Body of pancreas (tissue), 4 donors: ENCODE measurements at places on chromosomes 3 and 15.

DNA sequence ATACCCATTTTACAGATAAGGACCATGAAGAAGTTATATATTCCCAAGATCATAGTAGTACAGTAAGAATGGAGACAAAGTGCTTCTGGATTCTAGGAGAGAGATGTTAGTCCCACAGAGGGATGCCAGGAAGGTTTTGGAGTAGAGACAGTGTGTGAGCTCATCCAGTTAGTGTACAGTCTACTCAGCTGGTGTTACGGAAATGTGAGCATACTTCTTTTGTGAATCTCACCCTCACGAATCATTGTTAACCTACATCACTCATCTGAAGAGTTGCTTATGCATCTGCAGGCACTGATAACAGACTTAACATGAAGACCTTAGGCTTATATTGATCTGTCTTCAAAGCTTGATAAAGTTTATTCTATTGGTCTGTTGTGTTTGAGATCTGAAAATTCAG, 106.6 kb upstream of the PTPRG start:
- no peak for DNase-seq
- no peak overlapping the region for H3K4me3 ChIP-seq

DNA sequence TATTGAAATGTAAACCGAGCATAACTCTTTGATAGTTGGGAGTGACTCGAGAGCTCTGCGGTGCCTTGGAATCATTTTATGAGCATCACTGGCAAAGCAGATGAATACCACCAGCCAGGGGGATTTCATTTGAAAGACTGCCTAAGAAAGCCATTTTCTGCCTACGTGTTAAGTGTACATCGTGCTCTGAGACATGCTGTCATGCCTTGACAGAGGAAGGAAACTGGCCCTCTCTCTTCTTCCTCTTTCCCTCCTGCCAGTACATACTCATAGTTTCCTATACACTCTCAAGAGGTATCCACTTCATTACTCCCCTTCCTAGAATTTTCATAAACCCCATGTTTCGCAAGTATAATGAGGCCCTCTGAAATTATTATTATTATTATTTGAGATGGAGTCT, 8.8 kb downstream of the BCL2A1 start:
- H3K4me1 ChIP-seq, result no peaks in the 10 kb centered on the region
- DNase-seq, result peak; percentile 26
- no peaks in the 10 kb centered on the region for H3K27me3 ChIP-seq
- no peak overlapping the region for H3K27ac ChIP-seq

DNA sequence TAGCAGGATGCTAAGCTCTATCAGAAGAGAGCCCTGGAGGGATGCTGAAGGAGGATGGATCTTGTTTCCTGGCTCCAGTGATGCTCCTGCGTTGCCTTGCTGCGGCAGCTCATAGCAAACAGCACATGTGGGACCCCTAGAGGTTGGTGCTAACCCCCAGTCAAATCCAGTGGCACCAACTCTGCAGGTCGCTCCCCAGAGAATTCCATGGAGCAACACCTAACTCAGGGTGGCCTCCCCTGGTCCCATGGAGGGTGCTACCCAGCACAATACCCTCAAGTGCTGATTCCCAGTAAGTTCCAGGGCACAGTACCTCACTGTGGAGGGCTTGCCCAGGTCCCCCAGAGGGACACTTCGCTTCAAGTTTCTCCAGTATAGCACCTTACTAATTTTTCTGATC, 231.2 kb downstream of the NEK10 start:
- H3K27me3 ChIP-seq, result no peaks in the 10 kb centered on the region
- DNase-seq, result no peak
- H3K27ac ChIP-seq, result no peak overlapping the region
- H3K36me3 ChIP-seq, result no peaks in the 10 kb centered on the region

- DNase-seq, result no peak
- no peaks in the 10 kb centered on the region for H3K36me3 ChIP-seq
- H3K27me3 ChIP-seq, result no peaks in the 10 kb centered on the region
- H3K4me1 ChIP-seq, result no peaks in the 10 kb centered on the region
These were observed 24.2 kb downstream of the SH3GL3 start for GRCh38 chr15:83471307-83471866.

DNA sequence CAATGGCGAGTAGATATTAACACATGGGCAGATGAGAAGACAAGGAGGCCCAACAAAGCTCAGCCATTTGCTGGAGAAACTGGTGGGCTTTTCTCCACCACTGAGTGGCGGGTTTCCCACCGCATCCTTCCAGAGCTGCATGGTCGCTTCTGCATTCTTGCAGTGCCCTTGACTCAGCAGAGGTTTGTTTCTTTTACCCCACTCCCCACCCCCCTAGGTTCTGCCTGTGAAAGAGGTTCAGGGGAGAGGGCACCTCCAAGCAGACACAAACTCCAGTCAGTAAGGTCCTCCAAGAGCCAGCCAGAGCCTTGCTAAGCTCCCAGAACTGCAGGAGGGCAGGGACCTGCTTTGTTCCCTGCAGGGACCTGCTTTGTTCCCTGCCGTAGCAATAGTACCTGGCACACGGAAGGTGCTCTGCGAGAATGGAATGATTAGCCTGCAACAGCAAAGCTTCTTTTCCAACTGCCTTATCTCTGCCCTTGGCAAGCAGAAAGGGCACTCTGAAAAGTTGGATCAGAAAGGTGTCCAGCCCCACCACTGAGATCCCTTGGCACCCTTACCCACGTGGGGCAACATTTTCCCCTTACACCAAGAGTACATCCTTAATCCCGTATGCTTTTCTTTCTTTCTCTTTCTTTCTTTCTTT, 1.4 kb downstream of the PAQR5 start:
- DNase-seq, result peak; percentile 46
- H3K36me3 ChIP-seq, result no peaks in the 10 kb centered on the region
- H3K4me1 ChIP-seq, result peaks cover 52% of the 10 kb centered on the region

- H3K36me3 ChIP-seq, result no peaks in the 10 kb centered on the region
- no peak overlapping the region for H3K4me3 ChIP-seq
These were observed 36.2 kb downstream of the PPCDC start for GRCh38 chr15:75059607-75060006.

GRCh38 chr3:119790369-119790768, 8.5 kb downstream of the NR1I2 start:
- no peaks in the 10 kb centered on the region for H3K27me3 ChIP-seq
- H3K36me3 ChIP-seq, result no peaks in the 10 kb centered on the region
- H3K4me3 ChIP-seq, result no peak overlapping the region
- no peak for DNase-seq
- H3K27ac ChIP-seq, result no peak overlapping the region

DNA sequence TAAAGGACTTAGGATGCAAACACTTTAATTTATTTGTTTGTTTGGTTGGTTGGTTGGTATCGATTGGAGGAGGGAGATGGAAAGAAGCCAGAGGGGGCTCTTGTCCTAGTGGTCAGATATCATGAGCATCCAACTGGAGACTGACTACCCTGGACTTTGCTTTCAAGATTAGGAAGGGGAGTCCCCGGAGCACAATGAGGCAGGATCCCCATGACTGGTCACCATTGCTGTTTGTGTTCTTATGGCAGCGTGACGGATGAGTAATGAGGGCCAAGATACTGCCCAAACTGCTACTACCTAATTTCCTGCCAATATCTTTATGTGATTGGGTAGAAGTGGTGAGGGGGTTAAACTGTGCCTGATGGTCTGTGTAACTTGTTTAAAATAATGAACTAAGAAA, 354.6 kb upstream of the ROPN1 start:
- no peak for DNase-seq
- H3K27ac ChIP-seq, result no peak overlapping the region
- H3K36me3 ChIP-seq, result no peaks in the 10 kb centered on the region

DNA sequence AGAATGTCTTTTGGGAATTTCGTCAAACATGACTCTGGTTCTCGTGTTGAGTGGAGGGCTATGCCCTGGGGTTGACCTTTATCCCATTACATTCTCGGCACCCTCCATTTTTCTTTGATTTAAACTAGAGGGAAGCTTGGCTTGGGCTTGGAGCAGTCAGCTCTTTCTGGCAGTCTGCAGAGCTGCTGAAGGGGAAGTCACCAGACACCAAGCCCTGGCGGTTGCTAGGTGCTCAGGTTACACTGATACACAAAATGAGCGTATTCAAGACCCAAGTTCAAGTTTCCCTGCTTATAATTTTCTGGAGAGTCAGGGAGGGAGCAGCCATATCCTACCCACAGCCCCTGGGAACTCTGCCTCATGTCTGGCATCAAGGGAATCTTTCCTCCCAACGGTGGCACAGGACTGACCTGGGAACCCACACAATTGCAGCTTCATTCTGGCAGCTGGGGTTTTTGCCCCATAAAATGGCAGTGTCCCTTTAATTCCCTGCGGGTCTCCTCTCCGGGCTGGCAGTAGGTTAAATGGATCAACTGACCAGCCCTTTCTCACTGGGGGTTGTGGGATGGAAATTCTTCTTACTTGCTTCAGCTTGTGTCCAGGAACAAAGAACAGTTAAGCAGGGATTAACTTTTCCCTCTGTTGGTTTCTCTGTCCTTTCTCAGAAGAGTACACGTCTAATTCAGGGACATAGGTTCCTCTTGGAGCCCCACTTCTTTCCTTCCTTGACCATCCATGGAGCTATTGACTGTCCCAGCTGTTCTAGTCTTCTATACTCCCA, 110.0 kb upstream of the DLG1 start:
- H3K27me3 ChIP-seq, result no peaks in the 10 kb centered on the region
- H3K4me1 ChIP-seq, result no peaks in the 10 kb centered on the region
- H3K36me3 ChIP-seq, result no peaks in the 10 kb centered on the region

DNA sequence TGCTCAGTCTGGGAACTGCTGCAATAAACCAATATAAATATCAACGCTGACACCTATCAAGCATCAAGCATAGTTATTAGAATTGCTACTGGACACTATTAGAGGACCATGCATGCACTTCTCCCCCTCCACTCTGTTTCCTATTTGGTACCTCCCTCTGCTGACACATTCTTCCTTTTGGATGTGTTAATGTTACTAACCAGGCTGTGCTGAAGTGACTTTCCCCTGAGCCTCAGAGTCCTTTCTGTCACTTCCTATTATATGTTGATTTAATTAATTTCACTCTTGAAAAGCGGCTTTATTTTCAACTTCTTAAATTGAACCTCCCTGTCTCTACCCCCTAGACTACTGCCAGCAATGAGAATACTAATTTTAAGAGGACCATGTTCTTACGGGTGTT, 379.1 kb downstream of the MCTP2 start:
- no peak for DNase-seq
- H3K4me3 ChIP-seq, result no peak overlapping the region

GRCh38 chr15:63473007-63473748, 31.2 kb upstream of the USP3 start:
- H3K4me3 ChIP-seq, result no peak overlapping the region
- no peaks in the 10 kb centered on the region for H3K27me3 ChIP-seq
- peak overlapping the region; percentile 71 for H3K27ac ChIP-seq
- H3K36me3 ChIP-seq, result no peaks in the 10 kb centered on the region
- no peak for DNase-seq

GRCh38 chr3:187445356-187445755, 77.2 kb downstream of the RTP4 start:
- H3K27me3 ChIP-seq, result no peaks in the 10 kb centered on the region
- no peak overlapping the region for H3K4me3 ChIP-seq
- no peak overlapping the region for H3K27ac ChIP-seq

GRCh38 chr3:63168179-63168578, 109.9 kb upstream of the SYNPR start:
- no peaks in the 10 kb centered on the region for H3K4me1 ChIP-seq
- no peak for DNase-seq
- H3K27me3 ChIP-seq, result no peaks in the 10 kb centered on the region
- no peak overlapping the region for H3K27ac ChIP-seq
- H3K36me3 ChIP-seq, result no peaks in the 10 kb centered on the region

- H3K4me3 ChIP-seq, result no peak overlapping the region
- H3K36me3 ChIP-seq, result no peaks in the 10 kb centered on the region
- H3K27ac ChIP-seq, result peak overlapping the region; percentile 55
- no peaks in the 10 kb centered on the region for H3K27me3 ChIP-seq
- no peak for DNase-seq
These were observed 468 bp upstream of the SPTBN5 start for GRCh38 chr15:41894251-41894790.

GRCh38 chr3:14602804-14603644, 48.5 kb upstream of the CCDC174 start:
- no peaks in the 10 kb centered on the region for H3K36me3 ChIP-seq
- H3K4me1 ChIP-seq, result peaks cover 11% of the 10 kb centered on the region
- no peak overlapping the region for H3K27ac ChIP-seq
- H3K4me3 ChIP-seq, result no peak overlapping the region
- DNase-seq, result peak; percentile 34
- no peaks in the 10 kb centered on the region for H3K27me3 ChIP-seq

DNA sequence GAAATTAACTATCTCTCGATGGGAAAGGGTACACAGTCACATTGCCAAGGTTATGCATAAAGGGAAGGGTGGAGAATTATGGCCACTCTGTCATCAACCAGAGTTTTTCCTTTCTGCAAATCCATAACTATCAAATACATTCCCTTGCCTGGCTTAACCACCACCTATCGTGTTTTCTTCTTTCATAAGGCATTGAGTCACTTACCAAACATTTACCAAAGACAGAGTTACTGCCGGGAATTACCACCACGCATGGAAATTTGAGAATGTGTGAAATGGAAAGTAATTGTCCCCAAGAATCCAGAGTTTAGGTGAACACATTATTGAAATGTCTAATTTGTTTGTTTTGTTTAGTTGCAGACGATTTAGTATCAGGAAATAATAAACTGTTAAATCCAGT, 134.3 kb upstream of the LRRN1 start:
- no peaks in the 10 kb centered on the region for H3K4me1 ChIP-seq
- H3K27ac ChIP-seq, result no peak overlapping the region
- no peaks in the 10 kb centered on the region for H3K36me3 ChIP-seq

DNA sequence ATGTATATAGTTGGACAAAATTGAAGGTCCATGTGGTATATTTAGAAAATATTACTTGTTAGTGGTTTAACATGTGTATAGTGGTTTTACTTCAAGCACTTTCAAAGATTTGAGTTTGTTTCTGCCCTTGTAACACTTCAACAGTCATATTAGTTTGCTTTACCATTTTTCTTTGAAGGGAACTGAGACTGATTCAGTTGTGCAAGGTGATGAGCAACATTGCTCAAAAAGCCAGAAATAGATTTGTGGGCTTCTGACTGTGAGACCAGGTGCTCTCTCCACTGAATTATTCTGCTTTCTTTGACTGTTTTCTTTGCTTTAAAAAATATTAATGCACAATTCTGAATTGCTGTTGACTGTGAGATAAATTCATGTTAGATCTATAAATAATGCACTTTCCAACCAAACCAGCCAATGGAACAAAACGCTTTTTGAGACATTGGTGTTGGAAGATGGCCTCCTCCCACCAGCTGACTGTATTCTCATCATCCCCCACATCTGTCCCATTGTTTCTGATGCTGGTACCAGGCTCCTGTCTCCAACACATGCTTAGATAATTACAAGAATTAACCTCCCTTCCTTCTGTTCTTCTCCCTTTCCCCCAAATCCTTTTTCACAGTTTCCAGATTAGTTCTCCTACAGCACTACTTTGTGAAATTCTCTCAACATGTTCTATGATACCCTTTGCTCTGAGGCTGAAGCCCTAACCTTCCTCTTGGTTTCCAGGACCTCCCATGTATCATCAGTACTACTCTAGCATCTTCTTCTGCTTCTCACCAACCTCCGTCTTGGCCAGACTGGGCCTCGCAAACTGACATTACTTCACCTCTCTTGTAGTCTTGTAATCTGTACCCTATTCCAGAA, 27.9 kb downstream of the PLCL2 start:
- H3K4me1 ChIP-seq, result peaks cover 20% of the 10 kb centered on the region
- H3K4me3 ChIP-seq, result no peak overlapping the region
- DNase-seq, result no peak
- H3K27ac ChIP-seq, result no peak overlapping the region
- H3K27me3 ChIP-seq, result no peaks in the 10 kb centered on the region
- no peaks in the 10 kb centered on the region for H3K36me3 ChIP-seq
